ENCODE measurements at places on chromosomes 7 and 10.

GRCh38 chr7:36262309-36263094, 109.4 kb downstream of the EEPD1 start:
- DNase-seq: no peak

DNA sequence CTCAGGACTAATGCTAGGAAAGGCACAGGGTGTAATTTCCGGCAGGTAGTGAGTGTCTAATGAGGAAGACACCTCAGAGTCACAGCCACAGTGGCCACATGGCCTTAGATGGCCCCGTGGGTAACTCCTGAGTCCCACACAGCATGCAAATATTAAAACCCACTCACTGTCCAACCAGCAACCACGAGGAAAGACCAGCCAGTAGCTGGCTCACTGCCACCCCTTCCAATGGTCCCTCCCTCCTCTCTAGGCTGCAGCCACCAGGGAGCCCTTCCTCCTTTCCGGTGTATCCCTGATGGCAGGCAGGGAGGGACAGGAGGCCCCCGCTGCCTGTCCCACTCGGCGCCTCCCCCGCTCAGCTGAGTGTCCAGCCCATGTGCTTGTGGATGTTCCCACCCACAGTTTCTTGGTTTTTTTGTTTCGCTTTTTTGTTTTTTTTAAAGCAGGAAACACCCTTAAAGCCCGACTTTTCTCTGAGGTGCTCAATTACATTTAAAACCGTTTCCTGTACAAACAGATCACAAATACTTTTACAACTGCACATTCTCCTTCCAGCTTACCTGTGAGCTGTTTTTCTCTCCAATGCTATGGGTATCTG, 9.2 kb downstream of the BNIP3 start:
- DNase-seq: peak; percentile 49

GRCh38 chr7:16668049-16668858, 22.3 kb downstream of the BZW2 start:
- DNase-seq: no peak

DNA sequence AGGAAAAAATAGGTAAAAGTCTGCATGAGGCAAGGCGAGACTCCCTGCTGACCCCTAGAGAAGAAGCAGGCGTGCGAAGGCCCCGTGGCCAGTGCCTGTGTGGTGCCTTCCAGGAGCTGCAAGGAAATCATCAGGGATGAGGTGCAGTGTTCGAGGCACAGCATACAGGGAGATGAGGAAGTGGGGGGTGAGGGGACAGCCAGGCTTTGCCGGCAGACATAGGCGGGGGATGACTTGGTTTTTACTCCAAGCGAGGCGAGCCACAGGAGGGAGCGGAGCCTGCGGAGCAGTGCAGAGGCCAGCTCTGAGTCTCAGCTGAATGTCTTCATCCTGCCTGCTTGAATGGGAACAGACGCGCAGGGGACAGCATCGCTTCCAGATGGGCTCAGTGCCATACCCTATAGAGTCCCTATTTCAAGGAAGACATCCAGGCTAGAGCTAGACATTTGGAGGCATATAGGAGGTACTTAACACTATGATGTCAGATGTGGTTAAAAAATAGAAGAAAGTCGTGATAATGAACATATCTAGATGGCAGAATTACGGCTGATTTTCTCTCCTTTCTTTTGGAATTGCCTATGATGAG, 49.5 kb downstream of the TCERG1L start:
- DNase-seq: no peak

- no peak for DNase-seq
These were observed 251.1 kb upstream of the NFE2L3 start for GRCh38 chr7:25900877-25901276.

- no peak for DNase-seq
These were observed 60.9 kb upstream of the ADGRA1 start for GRCh38 chr10:133026726-133027395.

DNA sequence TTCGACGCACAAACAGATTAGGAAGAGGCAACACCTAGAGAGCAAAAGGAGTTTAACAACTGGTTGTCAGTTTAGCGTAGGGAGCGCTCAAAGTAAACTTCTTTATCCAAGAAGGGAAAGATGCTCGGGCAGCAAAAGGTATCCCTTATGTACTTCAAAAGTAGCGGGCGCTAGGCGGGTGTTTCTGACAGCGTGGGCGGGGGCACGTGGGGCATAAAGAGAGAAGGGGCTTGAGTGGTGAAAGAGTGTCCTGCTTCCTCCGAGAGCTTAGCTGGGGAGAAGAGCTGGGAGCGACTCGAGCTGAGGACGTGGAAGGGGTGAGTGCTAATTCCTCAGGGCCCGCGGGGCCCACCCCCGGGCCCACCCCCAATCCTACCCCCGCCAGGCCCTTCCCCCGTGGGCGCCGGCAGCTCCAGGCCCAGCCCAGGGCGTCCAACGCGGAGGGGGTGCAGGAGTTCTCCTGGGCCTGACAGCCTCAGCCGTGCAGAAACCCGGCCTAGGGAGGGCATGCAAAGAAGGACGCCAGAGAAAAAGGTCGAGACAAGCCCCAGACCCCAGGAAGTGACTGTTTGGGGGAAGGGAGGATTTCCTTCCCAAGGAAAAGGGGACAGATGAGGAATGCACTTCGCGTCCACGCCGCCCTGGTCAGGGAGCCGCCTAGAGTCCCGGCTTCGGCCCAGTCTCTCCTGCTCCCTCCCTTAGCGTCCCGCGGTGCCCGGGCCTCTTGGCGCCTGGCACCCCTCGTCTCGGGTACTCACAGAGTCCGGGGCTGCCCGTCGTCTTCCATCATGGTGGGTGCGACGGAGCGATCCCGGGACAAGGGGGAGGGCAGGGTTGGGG, 868 bp downstream of the TIAL1 start:
- DNase-seq: peak; percentile 82

DNA sequence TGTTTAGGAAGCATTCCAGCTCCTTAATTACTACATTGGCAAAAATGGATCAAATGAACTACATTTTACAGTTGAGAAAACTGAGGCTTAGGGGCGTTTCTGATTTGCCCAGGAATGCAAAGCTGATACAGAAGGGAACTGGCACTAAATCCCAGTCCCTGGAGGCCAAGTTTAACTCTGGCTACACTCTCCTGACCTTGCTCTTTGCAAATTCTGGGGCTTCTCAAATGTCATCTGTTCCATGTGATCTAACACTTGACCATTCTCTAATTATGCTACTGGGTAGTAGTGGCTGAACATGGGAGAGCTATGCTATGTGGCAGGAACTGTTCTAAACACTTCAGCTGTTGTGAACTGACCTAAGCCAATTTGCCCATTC, 11.3 kb upstream of the HABP2 start:
- DNase-seq: no peak

GRCh38 chr10:70494966-70495365, 16.4 kb downstream of the PALD1 start:
- peak; percentile 41 for DNase-seq

- DNase-seq: peak; percentile 34
These were observed 9.3 kb downstream of the SHH start for GRCh38 chr7:155802906-155803417.

GRCh38 chr7:90944021-90944420, 320.2 kb upstream of the FZD1 start:
- no peak for DNase-seq

DNA sequence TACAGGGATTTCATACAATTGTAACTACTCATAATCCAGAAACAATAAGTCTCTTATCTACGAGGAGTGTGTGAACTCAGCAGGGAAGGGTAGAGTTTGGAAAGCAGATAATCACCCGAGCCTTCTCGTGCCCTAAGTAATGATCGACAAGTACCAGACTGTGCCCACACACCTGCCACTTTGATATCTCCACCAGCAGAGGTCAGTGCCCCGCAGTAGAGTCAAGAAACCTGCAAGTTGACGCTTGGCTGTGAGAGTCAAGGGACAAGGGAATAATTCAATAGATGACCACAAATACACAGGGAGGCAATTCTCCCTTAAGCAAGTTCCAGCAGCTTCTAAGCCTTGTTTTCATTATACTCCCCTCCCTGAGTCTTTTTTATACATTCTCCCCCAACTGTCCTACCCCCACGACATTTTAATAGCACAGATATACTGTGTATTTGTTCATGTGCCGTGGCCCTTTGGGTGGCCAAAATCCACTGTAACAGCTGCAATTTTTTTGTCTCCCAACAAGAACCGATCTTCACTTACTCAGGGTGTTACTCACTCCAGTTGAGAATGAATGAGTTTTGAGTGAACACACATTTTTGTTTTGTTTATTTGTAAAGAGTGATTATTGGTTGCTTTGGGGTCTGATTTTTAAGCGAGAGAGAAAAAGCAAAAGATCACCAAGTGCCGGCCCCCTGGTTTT, 106.9 kb upstream of the RHEB start:
- DNase-seq: peak; percentile 35

- no peak for DNase-seq
These were observed 44.1 kb downstream of the CHST3 start for GRCh38 chr10:72008096-72008981.

DNA sequence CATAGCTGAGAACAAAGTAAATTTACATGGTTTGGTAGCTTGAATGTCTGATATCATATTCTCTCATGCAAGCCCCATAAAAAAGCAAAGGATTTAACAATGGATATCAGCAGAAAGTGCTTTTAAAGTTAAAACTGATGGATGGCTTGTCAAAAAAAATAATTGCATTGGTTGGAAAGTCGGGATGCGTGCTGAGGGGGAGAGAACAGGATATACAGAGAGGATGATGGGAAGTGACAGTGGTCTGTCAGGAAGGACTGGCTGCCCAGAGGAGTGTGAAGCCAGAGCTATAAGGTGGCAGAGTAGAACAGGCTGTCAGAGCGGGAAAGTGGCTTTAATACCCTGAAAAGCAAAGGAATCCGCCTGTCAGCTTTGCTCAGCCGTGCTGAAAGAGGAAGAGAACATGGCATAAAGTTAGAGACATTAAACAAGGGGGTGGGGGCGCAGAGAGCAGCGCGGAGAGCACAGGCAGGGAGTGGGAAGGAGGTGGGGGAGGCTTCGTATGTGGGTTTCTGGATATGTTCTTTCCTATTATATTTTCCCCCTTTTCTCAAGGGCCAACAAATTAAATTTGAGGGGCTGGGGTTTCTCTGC, 493.0 kb downstream of the LRMDA start:
- no peak for DNase-seq

DNA sequence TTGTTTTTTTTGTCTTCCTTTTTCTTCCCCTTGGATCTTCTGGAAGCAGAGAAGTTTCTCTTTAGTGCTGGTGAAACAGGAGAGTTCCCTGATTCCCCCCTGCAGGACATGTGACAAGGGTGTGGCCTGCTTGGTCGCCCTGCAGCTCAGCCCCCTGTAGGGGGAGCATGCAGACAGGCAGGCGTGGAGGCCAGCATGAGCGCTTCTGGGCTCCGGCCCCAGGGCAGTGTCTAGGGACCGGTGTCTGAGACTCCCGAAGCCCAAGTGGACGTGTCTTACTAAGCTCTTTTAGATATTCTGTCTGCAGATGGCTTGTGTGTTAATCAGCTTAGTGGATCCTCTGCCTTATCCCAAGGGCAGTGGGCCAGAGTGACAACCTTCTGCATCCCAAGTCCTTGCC, 26.1 kb downstream of the PRSS58 start:
- DNase-seq: no peak

DNA sequence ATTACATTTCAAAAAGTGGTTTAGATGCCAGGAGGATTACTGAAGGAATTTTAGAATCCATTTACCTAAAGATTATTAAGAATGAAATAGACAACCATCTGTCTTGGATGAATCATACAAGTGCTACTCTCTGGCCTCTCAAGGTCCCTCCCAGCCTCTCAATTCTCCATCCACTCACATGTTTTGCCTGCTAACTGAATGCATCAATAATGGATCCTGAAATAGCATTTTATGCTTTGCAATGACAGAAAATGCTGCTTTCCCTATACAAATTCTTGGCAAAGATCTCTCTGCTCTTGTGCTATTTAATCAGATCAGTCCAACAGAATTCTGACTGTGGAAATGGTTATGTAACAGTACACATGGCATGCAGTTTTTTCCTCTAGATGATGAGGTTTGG, 68.1 kb downstream of the HBP1 start:
- DNase-seq: no peak

DNA sequence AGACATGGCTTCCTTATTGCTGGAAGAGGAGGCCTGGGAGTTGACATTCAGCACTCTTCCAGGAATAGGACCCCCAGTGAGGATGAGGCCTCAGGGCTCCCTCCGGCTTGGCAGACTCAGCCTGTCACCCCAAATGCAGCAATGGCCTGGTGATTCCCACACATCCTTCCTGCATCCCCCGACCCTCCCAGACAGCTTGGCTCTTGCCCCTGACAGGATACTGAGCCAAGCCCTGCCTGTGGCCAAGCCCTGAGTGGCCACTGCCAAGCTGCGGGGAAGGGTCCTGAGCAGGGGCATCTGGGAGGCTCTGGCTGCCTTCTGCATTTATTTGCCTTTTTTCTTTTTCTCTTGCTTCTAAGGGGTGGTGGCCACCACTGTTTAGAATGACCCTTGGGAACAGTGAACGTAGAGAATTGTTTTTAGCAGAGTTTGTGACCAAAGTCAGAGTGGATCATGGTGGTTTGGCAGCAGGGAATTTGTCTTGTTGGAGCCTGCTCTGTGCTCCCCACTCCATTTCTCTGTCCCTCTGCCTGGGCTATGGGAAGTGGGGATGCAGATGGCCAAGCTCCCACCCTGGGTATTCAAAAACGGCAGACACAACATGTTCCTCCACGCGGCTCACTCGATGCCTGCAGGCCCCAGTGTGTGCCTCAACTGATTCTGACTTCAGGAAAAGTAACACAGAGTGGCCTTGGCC, 4.3 kb downstream of the PGAM2 start:
- no peak for DNase-seq

DNA sequence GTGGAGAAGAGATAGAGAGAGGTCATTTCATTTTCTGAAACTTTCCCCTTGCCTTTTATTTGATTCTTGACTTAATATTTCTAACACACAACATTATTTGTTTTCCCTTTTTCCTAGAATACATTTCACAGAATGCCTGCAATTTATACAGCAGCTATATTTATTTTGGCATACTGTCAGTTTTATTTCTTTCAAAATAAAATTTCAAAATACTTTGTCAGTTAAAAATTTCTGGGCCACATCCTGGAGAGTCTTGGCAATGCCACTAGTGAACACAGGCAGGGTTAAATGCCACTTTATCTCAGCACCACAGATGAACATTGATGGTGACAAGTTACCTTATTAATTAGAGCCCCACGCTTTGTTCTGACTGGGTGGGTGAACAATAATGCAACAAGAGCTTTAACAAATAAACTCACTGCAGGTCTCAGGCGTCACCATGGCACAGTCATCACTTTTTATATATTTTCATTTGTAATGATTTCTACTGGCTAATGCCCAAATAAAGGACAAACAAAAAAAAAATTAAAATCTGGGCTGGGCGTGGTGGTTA, 494.0 kb downstream of the KIF20B start:
- no peak for DNase-seq

- no peak for DNase-seq
These were observed 526.1 kb downstream of the CALN1 start for GRCh38 chr7:71886046-71886445.

GRCh38 chr7:158390460-158390859, 197.2 kb downstream of the PTPRN2 start:
- no peak for DNase-seq

GRCh38 chr7:146892151-146892550, 775.5 kb downstream of the CNTNAP2 start:
- DNase-seq: no peak

DNA sequence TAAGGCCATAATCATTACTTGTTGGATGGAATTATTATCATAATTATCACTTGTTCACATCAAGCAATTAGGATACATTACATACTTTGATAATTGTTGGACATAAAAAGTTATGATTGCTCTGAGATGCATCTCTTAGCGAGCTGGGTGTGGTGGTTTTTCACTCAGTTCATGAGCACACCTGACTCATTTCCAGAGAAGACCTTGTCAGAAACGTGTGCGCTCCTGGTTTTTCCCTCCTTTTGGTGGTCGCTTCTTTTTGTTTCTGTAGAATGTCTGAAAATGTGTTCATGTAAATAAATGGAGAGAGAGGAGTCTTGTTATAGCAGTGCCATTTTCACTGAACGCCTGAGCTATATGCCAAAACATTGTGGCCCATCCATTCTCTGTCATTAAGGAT, 141.3 kb downstream of the PAXIP1 start:
- no peak for DNase-seq

Data from activated T-cell treated with anti-CD3 and anti-CD28 coated beads, Interleukin-2, amount 50 U/mL, for 48 hours (primary cell).